ENCODE measurements at places on chromosomes 4 and X. TPM values are rescaled to one million over a fixed set of nuclear protein-coding genes. Genes with fewer than 3 reads are reported as not detected.

Gene SYP
- total RNA-seq, result 151 TPM

Gene COL25A1
- 14.7 TPM for total RNA-seq

Gene SH3RF1
- 13.0 TPM for total RNA-seq

Gene GAB1
- 15.5 TPM for total RNA-seq

Gene SPANXN1
- not detected for total RNA-seq

Gene CLIC2
- total RNA-seq, result 4.9 TPM

Gene SMIM10
- 0.41 TPM for total RNA-seq

Gene SHROOM4
- 1.6 TPM for total RNA-seq

Gene SPRY1
- 15.1 TPM for total RNA-seq

Gene SCML1
- total RNA-seq, result 5.7 TPM

Gene TLL1
- total RNA-seq, result 2.9 TPM

Gene AFF2
- total RNA-seq, result 313 TPM

Gene TBC1D8B
- total RNA-seq, result 0.41 TPM

DNA sequence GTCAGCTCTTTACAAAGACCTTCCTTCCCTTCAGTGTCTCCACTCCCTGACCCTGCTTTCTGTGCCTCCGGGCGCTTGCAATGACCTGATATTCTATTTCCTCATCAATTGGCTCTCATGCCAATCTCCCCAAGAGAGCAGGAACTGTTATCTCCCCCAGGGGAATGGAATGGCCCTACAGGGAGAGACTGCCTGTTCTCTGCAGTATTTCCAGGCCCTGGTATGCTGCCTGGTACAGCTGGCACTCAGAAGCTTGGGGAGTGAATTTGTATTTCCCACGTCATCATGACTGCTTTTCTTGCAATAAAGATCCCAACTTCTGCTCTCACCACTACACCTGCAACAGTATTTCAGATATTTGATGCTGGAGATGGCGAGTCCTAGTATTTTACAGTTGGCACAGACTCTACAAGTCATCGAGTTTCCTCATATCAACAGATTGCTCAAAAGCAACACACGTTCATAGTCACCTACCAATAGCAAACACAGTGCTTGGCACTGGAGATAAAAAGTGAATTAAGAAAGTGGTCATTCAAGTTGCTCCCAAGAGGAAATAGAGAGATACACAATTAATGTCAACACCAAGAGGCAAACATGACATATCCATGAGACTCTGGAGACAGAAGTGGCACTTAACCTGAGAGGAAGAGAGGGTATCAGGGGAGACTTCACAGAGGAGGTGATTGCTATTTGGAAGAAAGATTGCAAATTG, 90.5 kb upstream of the EGFL6 start:
- no peak for DNase-seq

DNA sequence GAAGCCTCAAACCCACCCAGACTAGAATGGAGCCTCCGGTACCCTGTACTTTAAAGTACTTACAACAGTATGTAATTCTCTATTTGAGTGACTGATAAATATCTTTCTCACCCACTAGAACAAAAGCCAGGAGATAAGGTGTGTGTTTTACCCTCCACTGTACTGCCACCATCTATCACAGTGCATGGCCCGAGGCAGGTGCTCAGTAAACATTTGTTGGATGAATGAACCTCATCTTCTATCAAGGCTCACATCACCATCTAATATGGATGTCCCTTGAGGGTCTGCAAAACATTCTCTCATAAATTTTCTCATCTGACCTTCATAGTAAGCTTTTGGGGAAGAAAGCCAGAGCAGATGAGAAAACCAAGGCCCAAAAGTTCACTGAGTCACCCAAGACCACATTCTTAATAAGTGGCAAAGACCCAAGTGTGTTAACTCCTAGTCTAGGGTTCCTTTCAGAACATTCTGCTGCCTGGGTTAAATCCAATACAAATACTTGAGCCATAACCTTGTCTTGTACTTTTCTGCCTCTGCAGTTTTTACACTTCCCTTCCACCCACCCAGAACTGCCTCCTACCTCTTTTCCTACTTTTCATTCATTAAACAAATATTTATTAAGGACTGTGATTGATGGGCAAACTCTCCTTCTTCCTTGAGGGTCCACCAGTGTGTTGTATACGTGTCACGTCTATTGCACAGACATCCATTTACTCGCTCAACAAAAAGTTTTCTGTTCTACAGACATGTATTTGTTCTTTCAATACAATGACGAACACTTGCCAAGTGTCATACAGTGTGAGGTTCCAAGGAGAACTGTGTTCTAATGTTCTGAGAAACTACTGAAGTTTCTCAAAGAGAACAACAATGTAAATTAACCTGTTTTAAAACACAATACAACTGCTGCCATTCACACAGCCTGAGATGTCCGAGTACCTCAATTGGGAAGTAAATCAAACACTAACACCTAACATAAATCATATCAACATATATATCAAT, 35.7 kb downstream of the APBB2 start:
- DNase-seq, result peak; percentile 22

GRCh38 chr4:47415719-47416118, 47.8 kb downstream of the COMMD8 start:
- no peak for DNase-seq

GRCh38 chr4:25085671-25086070, 54.9 kb upstream of the LGI2 start:
- DNase-seq, result no peak

- DNase-seq, result no peak
These were observed 107.5 kb downstream of the VSIG4 start for GRCh38 chrX:65932173-65933084.

GRCh38 chr4:183986971-183987946, 82.2 kb downstream of the STOX2 start:
- no peak for DNase-seq

DNA sequence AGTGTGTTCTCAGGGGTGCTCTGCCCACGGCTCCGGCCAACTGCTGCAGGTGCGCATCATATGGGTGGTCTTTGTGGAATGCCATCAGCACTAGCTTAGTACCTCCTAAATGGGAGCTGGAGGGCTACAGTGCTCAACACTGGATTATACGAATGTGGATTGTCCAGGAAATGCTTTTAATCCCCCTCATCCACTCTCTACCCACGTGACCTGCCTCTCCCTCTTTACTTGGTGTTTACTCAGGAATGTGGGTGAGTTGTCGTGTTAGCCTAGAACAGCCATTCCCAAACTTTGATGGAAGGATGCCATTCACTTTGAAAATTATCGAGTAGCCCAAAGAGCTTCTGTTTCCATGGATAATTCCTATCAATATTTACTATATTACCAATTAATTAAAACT, 150.8 kb downstream of the PTTG2 start:
- no peak for DNase-seq

GRCh38 chr4:3767570-3768288, 1.5 kb downstream of the ADRA2C start:
- DNase-seq, result no peak

DNA sequence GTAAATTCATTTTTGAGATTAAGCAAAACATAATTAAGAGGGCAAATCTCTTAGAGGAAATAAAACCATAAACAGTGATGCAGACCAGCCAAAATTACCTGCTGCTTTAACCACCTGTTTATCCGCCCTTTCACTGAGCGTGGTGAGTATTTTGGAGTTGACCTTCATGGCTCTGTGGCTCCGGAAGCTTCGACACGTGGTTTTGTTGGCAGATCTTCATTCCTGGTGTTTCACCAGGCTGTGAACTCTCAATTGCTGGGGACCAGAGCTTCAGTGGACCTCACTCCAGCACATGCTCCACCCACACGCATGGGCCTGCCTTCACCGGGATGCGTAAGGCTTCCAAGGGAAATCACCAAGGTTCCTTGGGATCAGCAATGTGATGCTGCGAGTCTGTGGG, 83.8 kb downstream of the FHDC1 start:
- no peak for DNase-seq

DNA sequence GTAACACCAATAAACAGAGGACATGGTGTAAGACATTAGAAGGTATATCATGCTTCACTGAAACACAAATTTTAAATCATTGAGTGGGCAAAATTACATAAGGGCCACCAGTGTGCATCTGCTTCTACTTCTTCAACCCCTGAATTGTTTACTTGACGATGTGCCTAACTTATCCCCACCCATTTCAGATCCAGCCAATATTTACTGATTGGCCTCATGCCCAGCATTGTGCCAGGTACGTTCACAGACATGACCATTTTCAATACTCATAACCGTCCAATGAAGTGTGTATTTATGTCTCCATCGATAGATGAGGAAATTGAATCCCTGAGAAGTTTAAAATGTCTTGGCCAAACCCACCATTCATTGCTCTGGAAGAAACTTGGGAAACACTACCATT, 208.3 kb upstream of the MID1 start:
- no peak for DNase-seq

DNA sequence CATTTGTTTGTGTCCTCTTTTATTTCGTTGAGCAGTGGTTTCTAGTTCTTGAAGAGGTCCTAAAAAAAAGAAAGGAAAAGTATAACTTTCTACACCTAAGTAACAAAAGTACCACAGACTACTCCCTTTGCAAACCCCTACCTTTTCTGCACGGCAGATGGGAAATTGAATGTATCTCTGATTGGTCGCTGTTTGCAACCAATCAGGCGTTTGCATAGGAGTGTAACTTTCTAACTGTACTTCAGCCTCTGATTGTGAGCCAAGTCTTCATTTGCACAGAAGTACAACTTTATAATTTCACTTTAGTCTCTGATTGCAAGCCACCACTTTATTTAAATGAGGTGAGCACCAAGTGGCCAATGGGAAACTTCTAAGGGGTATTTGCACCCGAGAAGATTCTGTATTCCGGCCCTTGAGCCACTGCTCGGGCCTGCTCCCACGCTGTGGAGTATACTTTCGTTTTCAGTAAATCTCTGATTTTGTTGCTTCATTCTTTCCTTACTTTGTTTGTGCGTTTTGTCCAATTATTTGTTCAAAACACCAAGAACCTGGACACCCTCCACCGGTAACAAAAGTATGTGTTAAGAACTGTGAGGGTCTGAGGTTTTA, 40.3 kb upstream of the FHL1 start:
- no peak for DNase-seq

DNA sequence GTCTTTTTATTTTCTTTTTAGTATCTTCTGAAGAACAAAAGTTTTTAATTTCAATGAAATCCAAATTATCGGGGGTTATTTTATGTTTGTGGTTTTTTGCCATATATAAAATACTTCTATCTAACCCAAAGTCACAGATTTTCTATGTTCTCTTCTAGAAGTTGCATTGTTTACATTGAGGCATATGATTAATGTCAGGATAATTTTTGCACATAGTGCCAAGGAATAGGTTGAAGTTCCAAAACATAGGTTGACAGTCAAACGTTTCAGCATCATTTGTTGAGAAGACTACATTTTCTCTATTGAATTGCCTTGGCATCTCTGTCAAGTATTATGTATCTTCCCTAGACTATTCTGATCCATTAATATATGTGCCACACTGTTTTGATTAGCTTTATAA, 64.5 kb downstream of the ANKRD17 start:
- DNase-seq, result no peak

GRCh38 chr4:88730811-88731210, 33.2 kb upstream of the NAP1L5 start:
- no peak for DNase-seq

GRCh38 chr4:73891739-73892405, 22.7 kb downstream of the CXCL1 start:
- no peak for DNase-seq

- peak; percentile 99 for DNase-seq
These were observed 28.1 kb downstream of the NOP14 start for GRCh38 chr4:2934813-2935761.

GRCh38 chr4:185018834-185019455, 655 bp downstream of the HELT start:
- no peak for DNase-seq

DNA sequence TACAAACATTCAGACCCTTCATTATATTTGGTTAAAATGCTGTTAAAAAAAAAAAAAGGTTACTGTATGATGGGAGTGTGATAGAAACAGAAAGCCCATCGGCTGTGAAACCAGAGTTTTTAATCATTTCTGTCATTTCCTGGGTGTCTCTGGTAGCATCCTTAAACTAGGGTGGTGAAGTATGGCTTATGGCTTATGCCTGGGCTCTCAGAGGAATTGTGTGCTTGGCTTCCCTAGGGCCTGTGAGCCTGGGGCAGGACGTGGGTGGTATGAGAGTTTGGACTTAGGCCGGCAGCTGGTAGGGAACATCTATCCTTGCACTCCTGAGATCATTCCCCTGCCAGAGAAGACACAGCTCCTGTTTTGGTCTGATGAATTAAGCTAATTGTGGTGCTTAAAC, 52.2 kb downstream of the DCUN1D4 start:
- DNase-seq, result no peak

GRCh38 chr4:76301068-76301774, 5.3 kb upstream of the STBD1 start:
- peak; percentile 19 for DNase-seq

- no peak for DNase-seq
These were observed 14.0 kb upstream of the GPKOW start for GRCh38 chrX:49137492-49137891.

DNA sequence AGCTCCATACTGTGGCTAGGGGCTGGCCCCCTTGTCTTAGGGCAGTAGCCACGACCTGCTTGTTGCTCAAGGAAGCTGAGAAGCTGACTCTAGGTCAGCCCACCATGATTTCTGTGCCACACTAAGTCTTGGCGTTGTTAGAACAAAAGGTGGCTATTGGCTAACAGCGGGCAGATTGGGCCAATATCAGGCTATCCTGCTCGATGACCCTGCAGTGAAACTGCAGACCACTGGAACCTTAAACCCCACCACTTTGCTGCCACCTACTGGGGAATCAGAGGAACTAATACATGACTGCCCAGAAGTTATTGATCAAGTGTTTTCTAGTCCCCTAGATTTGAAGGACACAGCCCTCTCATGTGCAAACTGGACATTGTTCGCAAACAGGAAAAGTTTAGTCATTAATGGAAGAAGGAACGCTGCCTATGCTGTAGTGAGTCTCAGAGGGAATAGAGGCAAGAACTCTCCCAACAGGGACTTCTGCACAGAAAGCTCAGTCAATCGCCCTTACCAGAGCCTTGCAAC, 17.0 kb upstream of the PAPSS1 start:
- DNase-seq, result no peak

GRCh38 chr4:120927801-120928409, 5.4 kb upstream of the PRDM5 start:
- no peak for DNase-seq

GRCh38 chr4:145808848-145809512, 129.0 kb downstream of the C4orf51 start:
- no peak for DNase-seq

- no peak for DNase-seq
These were observed 47.1 kb downstream of the ARHGEF38 start for GRCh38 chr4:105599482-105599881.

- DNase-seq, result no peak
These were observed 122.0 kb upstream of the PUDP start for GRCh38 chrX:7269991-7270390.

DNA sequence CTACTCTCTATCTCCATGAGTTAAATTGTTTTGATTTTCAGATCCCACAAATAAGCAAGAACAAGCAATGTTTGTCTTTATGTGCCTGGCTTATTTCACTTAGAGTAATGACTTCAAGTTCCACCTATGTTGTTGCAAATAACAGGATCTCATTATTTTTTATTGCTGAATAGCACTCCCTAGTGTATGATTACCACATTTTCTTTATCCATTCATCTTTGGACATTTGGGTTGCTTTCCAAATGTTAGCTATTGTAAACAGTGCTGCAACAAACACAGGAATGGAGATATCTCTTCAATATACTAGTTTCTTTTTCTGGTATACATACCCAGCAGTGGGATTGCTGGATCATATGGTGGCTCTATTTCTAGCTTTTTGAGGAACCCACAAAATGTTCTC, 136.0 kb downstream of the SLITRK2 start:
- no peak for DNase-seq
